ENCODE measurements at places on chromosomes 2 and 18.
A peak's percentile ranks its signal among the peaks of the same experiment; 100 is the strongest.

- peak; percentile 62 for DNase-seq
Measured at GRCh38 chr2:120879431-120880295, 144.0 kb downstream of the GLI2 start.

DNA sequence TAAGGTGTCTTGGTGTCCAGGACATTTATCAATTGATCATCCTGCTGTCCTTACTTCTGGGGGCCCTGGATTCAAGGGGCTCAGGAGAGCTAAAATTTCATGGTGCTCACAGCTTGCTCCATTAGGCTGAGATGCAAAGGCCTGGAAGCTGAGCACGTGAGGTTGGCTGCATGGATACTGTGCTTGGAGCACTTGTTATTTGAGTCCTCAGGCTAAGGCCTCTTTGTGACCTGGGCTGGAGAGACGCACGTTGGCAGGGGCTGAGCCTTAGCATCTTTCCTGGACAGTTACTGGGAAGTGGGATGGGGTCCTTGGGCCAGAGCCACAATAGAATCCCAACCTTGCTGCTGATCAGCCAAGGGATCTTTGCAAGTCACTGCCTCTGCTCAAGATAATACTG is 151.2 kb upstream of the HS6ST1 start:
- DNase-seq: no peak

GRCh38 chr18:63705401-63705800 is 2.6 kb downstream of the SERPINB11 start:
- no peak for DNase-seq

DNA sequence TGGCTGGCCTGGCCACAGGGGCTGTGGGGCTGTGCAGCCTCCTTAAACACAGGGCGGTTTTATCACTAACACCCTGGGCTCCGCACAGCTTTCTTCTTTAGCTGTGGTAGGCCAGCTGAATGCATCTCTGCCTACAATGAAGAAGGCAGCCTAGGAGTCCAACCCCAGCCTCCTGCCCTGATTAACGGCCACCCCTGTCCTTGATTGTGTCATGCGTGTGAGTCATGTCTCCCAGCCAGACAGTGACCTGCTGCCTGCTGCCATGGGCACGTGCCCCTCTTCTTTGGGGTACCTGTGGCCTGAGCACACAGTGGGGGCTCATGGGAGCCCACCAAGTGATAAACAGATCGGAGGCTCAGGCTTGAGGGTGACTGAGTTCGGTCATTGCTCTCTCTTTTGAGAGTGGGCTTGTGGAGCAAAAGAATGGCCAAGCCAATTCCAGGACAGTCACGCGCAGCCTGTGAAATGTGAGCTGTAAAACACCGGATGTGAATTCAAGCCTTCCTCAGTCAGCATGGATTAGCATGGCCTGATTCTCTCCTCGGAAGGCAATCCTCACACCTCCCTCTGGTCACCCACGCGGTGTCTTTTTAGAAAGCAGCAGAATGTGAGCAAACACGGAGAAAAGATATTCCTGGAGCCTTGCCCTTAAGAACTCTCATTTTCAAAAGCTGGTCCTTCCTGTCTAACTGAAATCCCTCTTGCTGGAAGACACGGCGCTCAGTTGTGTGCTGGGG is 144.1 kb downstream of the CELF4 start:
- no peak for DNase-seq

GRCh38 chr2:133812826-133813617 is 244.8 kb upstream of the NCKAP5 start:
- DNase-seq: peak; percentile 70

DNA sequence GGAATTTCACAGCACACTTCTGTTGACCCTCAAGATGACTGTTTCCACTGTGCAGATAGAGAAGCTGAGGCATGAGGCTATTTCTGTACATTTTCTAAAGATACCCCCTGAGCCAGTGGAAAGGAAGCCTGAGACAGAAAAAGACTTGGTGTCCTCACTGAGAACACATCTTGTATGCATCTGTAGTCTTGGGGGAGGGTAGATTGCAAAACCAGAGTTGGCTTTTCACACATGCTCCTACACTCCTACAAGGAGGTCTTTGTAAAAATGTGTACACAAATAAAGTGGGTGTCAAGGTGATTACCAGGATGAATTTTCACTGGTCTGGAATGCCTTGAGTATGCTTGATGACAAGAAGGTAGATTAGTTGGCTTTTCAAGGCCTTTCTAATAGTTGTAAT is 98.0 kb downstream of the KCTD18 start:
- DNase-seq: no peak

GRCh38 chr18:49648811-49649210 is 87.0 kb downstream of the LIPG start:
- DNase-seq: no peak

GRCh38 chr2:180728928-180729559 is 251.4 kb upstream of the UBE2E3 start:
- DNase-seq: peak; percentile 86

GRCh38 chr2:155442755-155443372 is 744.4 kb downstream of the KCNJ3 start:
- peak; percentile 83 for DNase-seq

- DNase-seq: peak; percentile 56
Measured at GRCh38 chr2:40554665-40555294, 102.9 kb upstream of the SLC8A1 start.

DNA sequence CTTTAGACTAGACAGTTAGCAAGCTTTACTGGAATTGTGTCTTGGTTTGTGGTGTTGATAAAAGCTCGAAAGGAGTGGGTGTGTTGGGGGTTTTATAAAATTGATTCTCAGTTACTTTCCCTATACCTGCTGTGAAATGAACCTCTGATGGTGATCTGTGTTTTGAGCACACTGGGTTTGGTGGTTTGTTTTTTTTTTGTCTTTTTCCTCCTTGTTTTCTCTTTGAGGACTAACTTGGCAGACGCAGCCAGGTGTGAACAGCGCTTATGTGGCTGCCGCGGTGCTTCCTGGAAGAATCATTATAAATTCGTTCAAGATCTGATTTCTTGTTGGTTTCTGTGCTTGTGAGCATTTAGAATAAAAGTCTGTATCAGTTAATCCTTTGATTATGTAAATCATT is 28.5 kb downstream of the GRHL1 start:
- no peak for DNase-seq

- DNase-seq: no peak
Measured at GRCh38 chr2:86313341-86313740, 24.1 kb downstream of the REEP1 start.

DNA sequence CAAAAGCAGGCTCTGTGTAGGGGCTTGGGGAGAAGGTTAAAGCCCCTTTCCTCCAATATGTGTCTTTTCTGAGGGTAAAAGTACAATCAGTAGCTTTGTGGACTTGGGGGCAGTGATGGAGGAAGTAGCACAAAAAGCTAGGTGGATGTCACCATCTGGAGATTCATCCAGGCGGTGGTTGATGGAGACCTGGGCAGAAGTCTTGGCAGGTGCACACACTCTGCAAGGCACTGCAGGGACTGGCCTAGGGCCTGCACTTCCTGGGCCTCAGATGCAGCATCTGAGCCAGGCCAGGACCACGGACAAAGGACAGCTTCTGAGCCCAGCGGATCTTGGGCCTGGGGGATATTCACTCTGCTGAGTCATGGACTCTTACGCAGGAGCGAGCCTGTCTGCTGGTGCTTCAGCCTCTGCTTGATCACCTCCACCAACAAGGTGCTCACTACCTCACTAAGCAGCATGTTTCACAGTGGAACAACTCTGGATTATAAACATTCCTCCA is 391.1 kb downstream of the TNS1 start:
- DNase-seq: no peak

- peak; percentile 69 for DNase-seq
Measured at GRCh38 chr2:45904946-45905631, 253.6 kb downstream of the PRKCE start.

GRCh38 chr2:98505311-98505808 is 60.7 kb downstream of the INPP4A start:
- DNase-seq: no peak

Data from astrocyte of the hippocampus (primary cell).